ENCODE measurements at places on chromosomes 5 and 9.

GRCh38 chr5:74657165-74657564 lies 16.6 kb upstream of the ENC1 start:
- DNase-seq, result no peak

DNA sequence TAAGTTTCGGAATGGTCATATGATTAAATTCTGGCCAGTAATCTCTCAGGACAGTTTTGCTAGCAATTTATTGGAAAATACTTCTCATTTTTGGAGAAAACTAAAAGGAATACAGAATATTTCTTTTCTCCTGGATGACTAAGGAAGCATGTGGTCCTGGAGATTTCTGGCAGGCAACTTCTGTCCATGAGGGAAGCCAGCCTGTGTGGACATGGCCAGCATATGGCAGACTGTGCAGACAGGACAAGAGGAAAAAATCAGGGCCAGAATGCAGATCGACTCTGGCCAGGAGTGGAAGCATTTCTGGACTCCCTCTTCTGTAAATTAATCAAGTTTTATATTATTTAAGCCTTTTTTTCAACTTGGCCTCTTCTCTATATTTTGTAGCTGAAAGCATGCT lies 100.4 kb upstream of the CDH18 start:
- no peak for DNase-seq

DNA sequence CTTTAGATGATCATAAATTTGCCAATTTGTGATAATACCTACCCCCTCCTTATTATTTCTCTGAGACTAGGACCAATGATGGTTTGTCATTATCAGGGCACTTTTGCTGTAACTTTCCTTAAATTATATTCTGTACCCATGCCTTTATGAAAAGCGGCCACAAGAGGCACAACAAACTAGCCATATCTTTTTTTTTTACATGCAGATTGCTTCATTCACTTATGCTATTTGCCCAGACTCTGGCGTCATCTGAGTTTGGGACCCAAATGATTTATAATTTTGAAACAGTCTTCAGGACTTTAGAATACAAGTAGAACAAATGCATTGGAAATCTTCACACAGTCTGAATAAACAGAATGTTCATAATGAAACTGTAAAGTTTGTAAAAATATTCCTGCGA lies 408.1 kb downstream of the MAT2B start:
- peak; percentile 13 for DNase-seq

DNA sequence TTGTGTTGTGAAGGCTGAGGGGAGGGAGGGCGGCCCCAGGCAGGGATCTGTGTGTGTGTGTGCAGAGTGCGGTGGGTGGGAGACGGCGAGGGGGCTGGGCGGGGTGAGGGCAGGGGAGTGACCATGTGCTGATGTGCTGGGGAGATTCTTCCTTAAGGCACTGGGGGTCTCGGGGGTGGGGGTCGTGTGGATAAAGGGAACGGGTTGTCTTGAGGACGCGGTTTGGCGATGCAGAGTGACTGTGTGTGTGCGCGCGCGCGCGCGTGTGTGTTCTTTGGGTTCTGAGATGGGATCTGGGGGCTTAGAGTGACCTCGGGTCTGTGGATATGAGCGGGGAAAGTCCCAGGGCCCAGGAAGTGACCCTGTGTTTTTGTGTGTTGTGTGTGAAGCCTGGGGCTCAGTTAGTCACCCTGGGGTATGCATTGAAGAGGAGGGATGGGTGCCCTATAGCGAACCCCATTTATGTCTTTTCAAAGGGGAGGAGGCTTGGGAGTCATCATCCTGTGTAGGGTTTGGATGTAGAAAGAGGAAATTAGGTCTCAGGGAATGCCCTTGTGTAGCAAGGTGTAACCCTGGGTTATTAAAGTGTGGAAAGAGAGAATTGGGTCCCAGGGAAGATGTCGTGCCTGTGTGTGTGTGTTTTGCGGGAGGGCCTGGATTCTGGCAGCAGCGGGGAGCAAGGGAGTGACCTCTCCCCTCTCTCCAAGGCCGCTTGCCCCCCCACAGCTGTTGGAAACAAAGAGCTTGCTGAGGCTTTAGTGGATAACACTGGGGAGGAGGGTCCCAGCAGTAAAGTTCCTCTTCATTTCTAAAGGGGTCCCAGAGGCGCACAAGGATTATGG lies 1.4 kb downstream of the TMEFF1 start:
- no peak for DNase-seq
